Testis (tissue), 5 donors: ENCODE measurements at places on chromosomes 6 and 20. TPM values are rescaled to one million over a fixed set of nuclear protein-coding genes. Genes with fewer than 3 reads are reported as not detected.

The TRDN gene
- 3.2 TPM for total RNA-seq

The C20orf202 gene
- 1.1 TPM for total RNA-seq

The SNAP91 gene
- total RNA-seq: 32.9 TPM

The CTAGE9 gene
- total RNA-seq: 10.3 TPM

The TMEM151B gene
- 1.6 TPM for total RNA-seq

The TXLNB gene
- 4.1 TPM for total RNA-seq

The VARS2 gene
- total RNA-seq: 45.5 TPM

The CALHM4 gene
- not detected for total RNA-seq

The KLC4 gene
- total RNA-seq: 49.4 TPM

The HMGCLL1 gene
- 9.2 TPM for total RNA-seq
